Dermis blood vessel endothelial cell (primary cell): ENCODE measurements at places on chromosomes 11 and 22. TPM values are rescaled to one million over a fixed set of nuclear protein-coding genes. Genes with fewer than 3 reads are reported as not detected.

RIN1 gene
- total RNA-seq: 4.8 and 6.7 TPM in 2 replicates

MS4A6A gene
- 1.3 and 6.0 TPM in 2 replicates for total RNA-seq

TBX10 gene
- total RNA-seq: not detected in 2 replicates

FOLR1 gene
- total RNA-seq: 0.14 and 0.68 TPM in 2 replicates

OR51B6 gene
- not detected in 2 replicates for total RNA-seq

TMEM126A gene
- total RNA-seq: 35.1 and 35.5 TPM in 2 replicates

BIRC3 gene
- 3.6 and 8.7 TPM in 2 replicates for total RNA-seq

PNPLA5 gene
- total RNA-seq: not detected in 2 replicates

CTTN gene
- 369 and 441 TPM in 2 replicates for total RNA-seq

PELI3 gene
- 3.7 and 4.9 TPM in 2 replicates for total RNA-seq
